ENCODE measurements at places on chromosomes 1 and 21. TPM values are rescaled to one million over a fixed set of nuclear protein-coding genes. Genes with fewer than 3 reads are reported as not detected.

- no peak for DNase-seq
Observed at GRCh38 chr1:14835725-14836124, 237.2 kb downstream of the KAZN start.

The THEM5 gene
- not detected for polyA plus RNA-seq

The TBX19 gene
- 0.27 TPM for polyA plus RNA-seq

The GJB4 gene
- not detected for polyA plus RNA-seq

The C1orf174 gene
- 15.1 TPM for polyA plus RNA-seq

GRCh38 chr1:67771152-67771551 is 62.1 kb downstream of the GNG12 start:
- DNase-seq: no peak

GRCh38 chr1:6635910-6636760 is 11.5 kb downstream of the THAP3 start:
- DNase-seq: no peak
